ENCODE measurements at places on chromosomes 5 and 9. TPM values are rescaled to one million over a fixed set of nuclear protein-coding genes. Genes with fewer than 3 reads are reported as not detected.

Gene OMD
- polyA plus RNA-seq, result 7.4 TPM

Gene POLR3G
- 2.8 TPM for polyA plus RNA-seq

Gene SPINK4
- not detected for polyA plus RNA-seq

DNA sequence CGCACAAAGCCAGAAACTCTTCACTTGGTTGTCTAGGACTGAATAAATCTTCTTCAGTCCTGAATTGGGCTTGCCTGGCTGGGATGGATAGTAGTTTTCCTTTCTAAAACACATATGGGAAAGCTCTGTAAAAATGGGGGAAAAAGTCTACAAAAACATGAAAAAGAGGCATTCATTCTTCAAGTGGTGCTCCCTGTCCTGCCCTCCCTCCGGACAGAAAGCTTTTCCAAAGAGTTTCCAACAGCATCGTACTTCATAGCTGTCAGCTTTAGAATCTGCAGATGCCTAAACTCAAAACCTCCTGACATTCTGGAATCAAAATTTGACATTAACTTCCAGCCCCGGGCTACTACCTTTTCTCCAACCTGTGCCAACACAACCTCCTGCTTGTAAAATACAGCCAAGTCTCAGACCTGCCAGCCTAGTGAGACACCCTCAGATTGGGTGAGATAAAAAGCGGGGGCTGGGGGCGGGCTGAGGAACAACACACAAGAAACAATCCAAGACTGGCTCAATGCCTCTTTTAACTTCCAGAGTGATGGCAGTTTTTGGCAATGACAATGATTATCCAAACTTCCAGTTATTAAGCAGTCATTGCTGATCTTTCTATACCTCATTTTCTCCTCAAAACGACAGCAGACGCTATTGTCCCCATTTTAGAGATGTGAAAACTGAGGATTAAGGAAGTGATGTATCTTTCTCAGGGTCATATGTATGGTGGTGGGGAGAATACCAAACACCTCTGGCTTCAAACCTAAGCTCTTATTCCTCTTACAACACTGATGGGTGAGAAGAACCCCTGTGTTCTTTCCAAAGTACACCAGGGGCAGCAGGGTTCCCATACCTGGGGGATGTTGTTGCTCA, 1.3 kb downstream of the TNC start:
- DNase-seq, result no peak

DNA sequence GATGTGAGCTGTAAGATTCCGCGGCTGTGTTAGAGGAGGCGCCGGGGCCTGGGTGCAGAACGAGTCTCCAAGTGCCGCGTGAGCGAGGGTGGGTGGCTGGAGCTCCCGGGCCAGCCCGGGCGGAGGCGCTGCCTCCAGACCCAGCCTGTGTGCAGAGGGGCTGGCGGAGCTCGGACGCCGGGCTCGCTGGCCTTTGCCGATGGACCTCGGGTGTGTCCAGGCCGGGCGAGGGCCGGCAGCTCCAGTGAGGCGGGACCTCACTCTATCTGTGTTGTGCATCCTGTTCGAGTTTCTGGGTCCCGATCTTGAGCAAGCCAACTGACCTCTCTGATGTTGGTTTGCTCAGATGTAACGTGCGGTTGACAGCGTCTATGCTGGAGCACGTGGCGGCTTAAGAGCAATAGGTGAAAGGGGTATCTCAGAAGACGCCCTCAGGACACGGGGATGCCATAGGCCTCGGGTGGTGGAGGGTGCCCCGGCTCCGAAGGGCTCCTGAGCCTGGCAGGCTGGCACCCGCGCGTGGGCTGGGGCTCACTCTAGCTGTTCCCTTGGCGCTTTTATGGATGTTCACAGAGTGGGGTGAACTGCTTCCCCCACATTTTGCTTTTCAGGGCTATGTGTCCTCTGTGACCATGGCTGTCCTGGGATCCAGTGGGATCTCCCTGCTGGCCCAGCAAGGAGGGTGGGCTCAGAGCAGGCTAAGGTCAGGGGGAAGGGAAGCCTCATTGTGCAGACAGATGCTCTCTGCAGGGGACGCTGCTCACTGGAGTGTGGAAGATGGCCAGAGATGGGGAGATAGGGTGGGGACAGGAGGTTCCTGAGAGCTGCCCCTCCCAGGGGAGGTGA, 69.8 kb downstream of the MRPL36 start:
- DNase-seq, result no peak

GRCh38 chr9:17888066-17888465, 309.2 kb downstream of the SH3GL2 start:
- no peak for DNase-seq

DNA sequence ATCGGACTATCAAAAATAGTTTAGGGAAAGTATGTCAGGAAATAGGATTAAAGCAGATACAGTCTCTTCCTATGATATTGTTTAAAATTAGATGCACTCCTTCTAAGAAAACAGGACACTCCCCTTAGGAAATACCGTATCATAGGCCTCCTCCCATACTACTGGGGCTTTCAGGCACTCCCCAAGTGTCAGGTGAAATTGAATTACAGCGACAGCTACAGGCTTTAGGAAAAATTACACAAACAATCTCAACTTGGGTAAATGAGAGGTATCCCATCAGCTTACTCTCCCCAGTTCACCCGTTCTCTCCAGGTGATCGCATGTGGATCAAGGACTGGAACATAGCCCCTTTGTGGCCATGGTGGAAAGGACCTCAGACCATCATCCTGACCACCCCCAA, 110.4 kb upstream of the EPB41L4A start:
- no peak for DNase-seq
